ENCODE measurements at places on chromosomes 7 and 10. TPM values are rescaled to one million over a fixed set of nuclear protein-coding genes. Genes with fewer than 3 reads are reported as not detected.

GRCh38 chr10:61465901-61466632 lies 12.9 kb upstream of the TMEM26 start:
- peak; percentile 4 for DNase-seq

The MAPK8 gene
- 93.7 TPM for total RNA-seq

DNA sequence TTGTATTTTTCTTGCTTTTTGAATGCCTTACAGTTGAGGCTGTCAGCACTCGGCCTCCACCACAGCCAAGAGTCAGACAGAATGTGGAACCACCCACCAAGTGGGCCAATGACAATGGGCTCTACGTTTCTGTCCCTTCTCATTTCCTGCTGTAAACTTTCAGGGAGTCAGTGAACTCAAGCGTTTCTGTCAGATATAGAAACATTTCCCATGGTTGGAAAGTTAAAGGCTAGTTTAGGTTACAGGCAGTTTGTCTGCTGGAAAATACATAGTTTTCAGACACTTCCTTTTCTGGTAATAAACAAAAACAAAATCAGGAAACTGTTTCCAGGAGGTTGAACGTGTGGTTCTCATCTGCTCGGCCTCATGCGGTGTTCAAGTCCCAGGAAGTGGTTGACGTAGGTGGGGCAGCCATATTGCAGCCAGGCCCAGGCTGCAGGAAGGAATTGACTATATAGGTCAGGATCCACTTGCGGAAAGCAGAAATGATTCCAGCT lies 245.1 kb downstream of the CAMK1D start:
- DNase-seq: no peak

DNA sequence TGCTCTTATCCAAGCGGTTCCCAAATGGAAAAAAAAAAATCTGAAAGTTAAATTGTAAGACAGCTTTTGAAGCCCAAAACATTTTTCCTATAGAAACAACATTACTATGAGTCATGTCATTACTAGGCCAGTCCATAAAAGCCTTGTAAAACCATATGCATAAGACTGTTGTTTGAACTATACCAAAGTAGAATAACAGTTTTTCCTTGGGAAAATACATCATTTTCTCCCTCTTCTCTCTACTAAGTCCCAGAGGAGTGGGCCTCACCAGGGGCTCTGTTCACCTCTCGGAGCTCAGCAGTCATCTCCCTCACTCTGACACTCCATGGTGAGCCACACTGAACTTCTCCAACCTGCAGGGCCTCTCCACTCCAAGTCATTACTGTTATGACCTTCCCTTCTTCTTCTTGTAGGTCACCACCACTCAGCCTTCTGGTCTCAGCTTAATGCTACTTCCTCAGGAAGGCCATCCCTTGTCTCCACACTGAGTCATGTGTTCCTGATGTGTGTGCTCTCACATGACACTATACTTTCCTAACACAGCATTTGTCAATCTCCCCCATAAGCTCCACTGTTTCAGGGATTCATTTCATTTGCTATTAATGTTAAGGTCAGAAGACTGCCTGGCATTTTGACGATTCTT lies 32.5 kb downstream of the ZNF438 start:
- DNase-seq: no peak

The RTKN2 gene
- 4.9 TPM for total RNA-seq

DNA sequence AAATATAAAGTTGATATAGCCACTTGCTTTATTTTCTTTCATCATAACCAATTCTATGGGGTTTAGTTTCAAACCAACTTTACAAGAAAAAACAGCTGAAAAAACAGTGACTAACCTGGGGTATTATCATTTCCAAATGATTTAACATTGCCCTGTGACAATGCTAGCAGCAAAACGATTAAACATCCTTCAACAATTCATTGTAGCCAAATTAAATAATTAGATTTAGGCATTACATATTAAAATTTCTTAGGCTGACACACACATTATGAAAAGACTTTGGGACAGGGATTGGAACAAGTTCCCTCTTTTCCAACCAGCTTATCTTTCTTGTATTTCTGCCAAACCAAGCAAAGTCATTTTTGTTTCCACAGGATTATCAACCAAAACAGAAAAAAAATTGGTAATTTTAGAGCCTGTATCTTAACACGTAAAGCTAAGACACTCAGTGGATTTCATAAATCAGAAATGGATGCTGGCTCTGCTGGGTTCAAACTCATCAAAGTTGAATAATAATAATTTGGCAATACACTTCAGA lies 84.0 kb downstream of the SEMA3D start:
- no peak for DNase-seq

The ZNF248 gene
- total RNA-seq: 17.3 TPM

DNA sequence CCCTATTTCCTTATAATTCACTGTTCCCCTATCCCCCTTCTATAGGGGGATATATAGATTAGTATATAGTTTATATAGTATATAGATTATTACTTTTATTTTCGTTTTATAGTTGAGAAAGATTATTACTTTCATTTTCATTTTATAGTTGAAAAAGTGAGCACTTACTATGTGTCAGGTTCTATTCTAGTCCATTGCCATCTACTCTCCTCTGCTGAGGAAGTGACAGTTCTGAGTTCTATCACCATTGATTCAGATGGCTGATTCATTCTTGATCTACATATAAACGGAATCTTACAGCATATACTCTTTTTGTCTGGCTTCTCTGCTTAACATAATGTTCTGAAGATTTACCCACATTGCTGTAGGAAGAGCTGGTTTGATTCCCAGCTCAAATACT lies 20.7 kb upstream of the CAV2 start:
- DNase-seq: no peak

The PLAC9 gene
- total RNA-seq: not detected

DNA sequence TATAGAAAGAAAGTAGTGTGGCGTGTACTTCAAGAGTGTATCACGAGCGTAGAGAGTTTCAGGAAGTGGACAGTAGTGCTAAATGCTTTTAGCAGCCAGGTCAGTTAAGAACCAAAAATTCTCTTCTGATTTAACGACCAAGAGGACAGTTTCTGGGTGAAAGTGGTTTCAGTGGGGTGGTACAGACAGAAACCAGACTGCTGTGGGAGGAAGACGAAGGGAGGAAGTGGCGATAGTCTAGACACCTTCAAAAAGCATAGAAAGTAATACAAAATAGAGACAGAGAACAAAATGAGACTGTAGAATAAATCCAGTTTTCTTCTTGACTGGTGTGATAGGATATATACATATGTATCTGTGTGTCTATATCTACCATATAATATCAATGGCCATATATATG lies 93.5 kb downstream of the MBL2 start:
- DNase-seq: no peak

DNA sequence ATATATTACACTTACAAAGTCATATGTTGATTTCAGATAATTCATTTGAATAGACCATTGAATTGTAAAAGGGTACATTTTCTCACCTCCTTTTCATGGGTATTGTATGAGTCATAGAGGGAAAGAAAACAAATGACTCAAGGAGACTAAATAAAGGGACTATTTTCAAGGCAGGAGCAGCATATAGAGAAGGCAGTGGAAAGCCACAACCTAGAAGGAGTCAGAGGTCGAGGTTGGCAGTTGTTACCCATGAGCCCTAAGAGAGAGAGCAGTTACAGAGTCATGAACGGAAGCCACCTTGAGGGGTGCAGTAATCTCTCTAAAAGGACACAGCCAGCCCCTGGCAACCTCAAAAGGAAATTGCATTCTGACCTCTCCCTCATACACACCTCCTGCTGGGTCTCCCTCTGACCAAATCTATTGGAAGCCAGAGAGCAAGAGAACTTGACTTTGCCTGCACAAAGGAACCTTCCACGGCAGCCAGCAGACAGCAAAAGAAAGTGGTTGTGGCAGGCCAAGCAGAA lies 137.9 kb downstream of the GRM8 start:
- DNase-seq: peak; percentile 12

The CREB5 gene
- total RNA-seq: 15.2 TPM

The LEP gene
- not detected for total RNA-seq

The GNAT3 gene
- total RNA-seq: not detected

GRCh38 chr7:72444026-72444776 lies 32.1 kb upstream of the CALN1 start:
- no peak for DNase-seq

- no peak for DNase-seq
Observed at GRCh38 chr10:60423920-60424319, 34.2 kb upstream of the ANK3 start.

DNA sequence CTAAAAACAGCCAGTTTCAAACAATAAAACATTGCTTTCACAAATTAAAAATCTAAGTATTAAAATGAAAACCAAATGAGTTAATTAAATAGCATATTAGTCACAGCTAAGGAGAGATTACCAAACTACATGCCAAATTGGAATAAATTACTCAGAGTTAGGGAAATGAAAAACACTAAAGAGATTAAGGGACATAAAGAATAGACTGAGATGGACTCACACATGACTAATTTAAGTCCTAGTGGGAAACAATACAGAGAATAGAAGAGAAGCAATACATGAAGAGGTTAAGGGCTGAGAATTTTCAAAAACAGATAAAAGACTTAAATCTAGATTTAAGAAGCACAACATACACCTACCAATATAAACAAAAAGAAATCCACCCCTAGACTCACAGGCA lies 110.6 kb downstream of the ZFAND4 start:
- no peak for DNase-seq

The CRYGN gene
- total RNA-seq: not detected

The MSS51 gene
- 0.41 TPM for total RNA-seq

GRCh38 chr10:47340608-47341170 lies 7.5 kb upstream of the RBP3 start:
- DNase-seq: peak; percentile 30

- no peak for DNase-seq
Observed at GRCh38 chr7:132336797-132337196, 239.5 kb downstream of the PLXNA4 start.

The FAM25C gene
- not detected for total RNA-seq

DNA sequence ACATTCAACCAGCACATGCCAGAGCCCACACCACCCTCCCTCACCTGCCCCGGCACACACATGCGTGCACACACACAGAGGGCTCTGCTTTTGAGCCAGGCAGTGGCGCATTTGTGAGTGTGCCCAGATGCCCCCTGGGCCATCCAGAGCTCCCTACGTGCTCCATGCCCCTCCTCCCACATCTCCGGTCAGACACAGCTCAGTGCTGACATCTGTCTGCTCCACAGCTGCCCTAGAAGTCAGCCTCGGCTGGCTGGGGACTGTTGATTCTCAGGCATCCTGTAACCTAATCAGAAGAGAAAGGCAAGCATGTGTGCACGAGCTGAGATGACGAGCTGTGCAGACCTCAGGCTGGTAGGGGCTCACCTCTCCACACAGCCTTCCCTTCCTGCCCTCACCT lies 135.1 kb downstream of the ZMIZ1 start:
- DNase-seq: no peak

DNA sequence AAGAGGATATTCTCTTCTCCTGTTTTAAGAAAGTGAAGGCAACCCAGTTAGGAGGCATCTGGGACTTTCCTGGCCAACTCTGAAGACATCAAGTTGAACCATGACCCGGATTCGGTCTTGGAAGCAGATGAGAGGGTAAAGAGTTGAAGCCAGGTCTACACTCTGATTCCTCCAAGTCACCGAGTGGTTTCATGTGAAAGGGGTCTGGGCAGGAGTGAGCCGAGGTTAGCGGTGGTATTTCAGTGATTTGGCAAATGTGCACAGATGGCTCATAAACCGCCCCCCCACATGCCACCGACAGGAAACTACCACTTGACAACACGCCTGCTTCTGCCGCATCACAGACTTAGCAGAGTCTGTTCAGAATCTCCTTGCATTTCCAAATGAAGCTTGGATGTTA lies 11.4 kb upstream of the REPIN1 start:
- no peak for DNase-seq

GRCh38 chr10:86957471-86958115 lies at the start of gene MMRN2:
Gene MMRN2, minus strand, starts transcription at chr10:86957615. Its CDS starts 74 bp downstream, at chr10:86957541.
- no peak for DNase-seq

The PRPS1L1 gene
- total RNA-seq: not detected

The HMX2 gene
- not detected for total RNA-seq

The LIPF gene
- total RNA-seq: not detected

DNA sequence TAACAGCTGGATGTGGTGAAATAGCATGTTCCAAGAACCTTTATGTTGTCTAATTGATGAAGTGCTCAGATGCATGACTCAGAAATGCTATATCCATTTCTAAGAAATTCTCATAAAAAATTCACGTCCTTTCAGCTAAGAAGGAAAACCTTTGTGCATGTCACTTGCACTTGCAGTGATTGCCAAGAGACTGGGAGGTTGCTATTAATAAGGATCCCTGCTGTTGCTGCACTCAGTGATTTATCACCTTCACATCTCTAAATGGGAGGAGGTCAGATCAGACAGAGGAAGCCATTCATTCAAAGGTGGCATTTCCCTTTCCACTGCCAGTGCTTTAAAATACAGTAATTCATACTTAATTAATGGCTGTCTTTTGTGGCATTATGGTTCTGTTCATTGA lies 89.5 kb downstream of the THSD7A start:
- DNase-seq: no peak

The CALHM3 gene
- total RNA-seq: not detected

DNA sequence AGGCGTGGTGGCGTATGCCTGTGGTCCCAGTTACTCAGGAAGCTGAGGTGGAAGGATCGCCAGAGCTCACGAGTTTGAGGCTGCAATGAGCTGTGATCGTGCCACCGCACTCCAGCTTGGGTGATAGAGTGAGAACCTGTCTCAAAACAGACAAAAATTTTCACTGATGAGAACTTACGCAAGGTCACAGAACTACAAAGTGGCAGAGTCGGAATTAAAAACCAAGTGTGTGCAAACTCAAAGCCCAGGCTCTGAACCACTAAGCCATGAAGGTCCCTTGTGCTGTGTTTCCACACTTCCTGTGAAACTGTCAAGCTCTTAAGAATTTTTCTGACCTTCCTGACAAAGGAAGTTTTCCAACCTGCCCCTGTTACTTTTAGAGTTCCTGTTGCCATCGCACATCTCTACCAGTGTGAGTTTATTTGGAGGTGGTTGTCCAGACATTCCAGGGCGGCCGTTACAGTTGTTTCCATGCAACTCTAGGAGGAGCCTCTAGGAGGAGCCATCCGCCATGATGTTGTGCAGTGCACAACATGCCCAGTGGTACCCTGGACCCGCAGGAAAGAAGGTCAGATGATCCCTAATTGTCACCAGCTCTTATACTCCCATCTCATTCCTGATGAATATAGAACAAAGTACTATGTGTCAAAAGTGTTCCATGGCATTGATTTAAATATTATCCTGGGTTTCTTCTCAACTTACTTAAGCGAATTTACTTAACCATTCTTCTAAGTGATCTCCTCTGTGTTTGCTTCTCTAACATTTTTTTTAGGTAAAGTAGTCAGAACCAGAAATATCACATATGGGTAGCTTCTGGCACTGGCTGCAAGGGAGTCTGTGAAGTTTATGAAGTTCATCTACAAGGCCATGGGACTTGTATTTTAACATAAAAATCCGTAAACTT lies 49.0 kb upstream of the LYZL1 start:
- DNase-seq: no peak

- DNase-seq: no peak
Observed at GRCh38 chr7:125927556-125927955, 997.9 kb upstream of the POT1 start.

The PFKP gene
- total RNA-seq: 971 TPM

DNA sequence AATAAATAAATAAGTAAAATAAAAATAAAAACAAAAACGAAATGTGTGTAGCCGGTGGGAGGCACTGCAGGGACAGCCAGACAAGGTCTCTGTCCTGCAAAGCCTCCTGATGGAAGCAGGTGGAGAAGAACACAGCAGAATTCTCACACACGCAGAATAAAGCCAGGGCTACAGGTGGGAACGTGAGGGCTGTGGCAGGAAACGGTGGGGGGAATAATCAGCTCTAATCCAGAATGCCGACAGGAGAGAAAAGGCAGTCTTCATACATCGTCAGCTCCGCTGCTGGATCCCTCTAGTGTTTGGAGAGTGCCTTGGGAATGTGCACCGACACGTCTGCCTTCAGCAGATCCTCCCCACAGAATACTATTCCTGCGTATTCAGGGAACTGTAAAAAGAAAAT lies 6.8 kb upstream of the SNX8 start:
- no peak for DNase-seq

The PDZD8 gene
- total RNA-seq: 31.6 TPM

The SCART1 gene
- not detected for total RNA-seq
